MM.1S (cell line): ENCODE measurements at places on chromosomes 3 and 15.

GRCh38 chr3:154275292-154275691 is 49.0 kb downstream of the DHX36 start:
- DNase-seq = no peak

DNA sequence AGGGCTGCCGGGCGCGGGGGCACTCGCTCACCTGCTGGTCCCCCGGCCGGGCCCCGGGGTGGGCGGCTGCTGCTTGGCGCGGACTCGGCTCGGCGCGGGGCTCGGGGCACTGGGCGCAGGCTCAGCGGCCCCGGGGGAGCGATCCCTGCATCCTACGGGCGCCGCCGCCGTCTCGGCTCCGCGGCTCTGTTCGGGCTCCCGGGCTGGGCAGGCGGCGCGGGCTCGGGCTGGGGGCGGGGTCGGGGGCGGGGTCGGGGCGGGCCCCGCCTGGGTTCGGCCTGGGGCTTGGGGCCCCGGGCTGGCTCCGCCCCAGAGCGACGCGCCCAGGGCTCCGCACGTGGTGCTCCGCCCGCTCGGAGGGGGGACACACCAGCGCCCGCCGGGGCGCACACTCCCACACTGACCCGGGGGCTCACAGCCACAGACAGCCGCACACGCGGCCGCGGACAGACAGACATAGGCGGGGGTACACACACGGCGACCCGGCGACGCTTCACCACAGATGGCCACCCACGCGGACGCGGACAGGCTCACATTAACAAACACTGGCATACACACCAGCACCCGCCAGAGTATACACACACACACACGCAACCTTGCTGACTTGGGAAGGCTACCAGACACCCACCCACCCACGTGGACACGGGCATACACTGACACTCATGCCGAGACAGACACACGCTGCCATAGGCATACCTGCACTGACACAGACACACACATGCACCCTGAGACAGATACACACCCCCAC is at the start of gene SCN5A:
Gene SCN5A, minus strand, starts transcription at position 188 of the 748 bp plus-strand sequence. CDS start 16,380 bp downstream, outside the sequence.
- DNase-seq = peak; percentile 65

GRCh38 chr3:120506828-120507774 is 56.3 kb upstream of the FSTL1 start:
- DNase-seq = no peak

DNA sequence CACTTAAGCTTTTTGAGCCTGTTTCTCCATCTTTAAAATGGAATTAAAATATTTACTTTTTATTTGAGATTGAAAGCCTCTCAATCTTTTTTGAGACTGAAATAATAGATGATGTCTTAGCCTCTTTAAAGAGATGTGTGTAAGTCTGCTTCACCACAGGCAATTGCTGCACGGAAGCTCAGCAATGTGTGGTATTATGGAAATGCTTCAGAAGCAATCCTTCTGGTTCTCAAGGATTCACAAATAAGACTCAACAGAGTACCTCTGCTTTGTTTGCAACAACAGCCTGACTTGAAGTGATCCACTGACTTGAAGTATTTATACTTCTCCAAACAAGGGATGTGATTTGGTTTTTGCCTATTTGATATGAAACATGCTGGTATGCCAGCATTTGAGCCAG is 332.0 kb upstream of the RASGRP1 start:
- DNase-seq = no peak

GRCh38 chr3:9703736-9704346 is at the start of gene CPNE9:
CPNE9 (plus strand) TSS chr3:9703833; CDS start chr3:9703997, 164 bp downstream.
- DNase-seq = no peak

GRCh38 chr3:111808439-111808838 is 50.6 kb upstream of the PHLDB2 start:
- no peak for DNase-seq

DNA sequence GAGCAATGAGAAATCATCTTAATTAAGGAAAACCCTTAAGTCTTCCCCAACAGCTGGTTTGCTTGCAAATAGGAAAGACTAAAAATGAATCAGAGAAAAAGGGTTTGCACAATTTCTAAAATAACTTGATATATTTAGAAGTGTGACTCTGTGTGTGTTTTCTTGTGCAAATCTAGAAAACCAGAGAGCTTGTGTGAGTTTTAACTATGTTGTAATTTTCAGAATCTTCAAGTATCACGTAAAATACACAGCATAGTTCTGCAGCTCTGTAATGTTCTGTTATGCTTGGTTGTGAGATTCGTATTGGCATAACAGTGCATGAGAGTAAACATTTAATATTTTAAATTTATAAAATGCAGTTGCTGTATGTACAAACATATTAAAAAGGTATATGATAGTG is 74.7 kb upstream of the GAP43 start:
- no peak for DNase-seq

- no peak for DNase-seq
These were observed 12.7 kb downstream of the SEMA4B start for GRCh38 chr15:90213818-90214204.

DNA sequence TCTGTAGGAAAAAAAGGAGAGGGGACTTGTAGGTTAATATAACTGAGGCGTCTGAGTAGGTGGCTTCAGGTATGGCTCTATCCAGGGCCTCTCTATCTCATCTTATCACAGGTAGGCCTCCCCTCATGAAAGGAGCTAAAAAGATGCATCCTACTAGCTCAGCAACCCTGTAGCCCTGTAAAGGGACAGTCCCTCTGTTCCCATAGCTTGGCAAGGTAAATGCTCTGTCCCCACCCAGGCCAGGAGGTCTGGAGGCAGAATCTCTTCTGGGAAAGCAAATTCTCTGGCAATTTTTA is 135.2 kb downstream of the CHSY1 start:
- no peak for DNase-seq

- DNase-seq = peak; percentile 37
These were observed 64.1 kb downstream of the ABCC5 start for GRCh38 chr3:183953471-183954070.

DNA sequence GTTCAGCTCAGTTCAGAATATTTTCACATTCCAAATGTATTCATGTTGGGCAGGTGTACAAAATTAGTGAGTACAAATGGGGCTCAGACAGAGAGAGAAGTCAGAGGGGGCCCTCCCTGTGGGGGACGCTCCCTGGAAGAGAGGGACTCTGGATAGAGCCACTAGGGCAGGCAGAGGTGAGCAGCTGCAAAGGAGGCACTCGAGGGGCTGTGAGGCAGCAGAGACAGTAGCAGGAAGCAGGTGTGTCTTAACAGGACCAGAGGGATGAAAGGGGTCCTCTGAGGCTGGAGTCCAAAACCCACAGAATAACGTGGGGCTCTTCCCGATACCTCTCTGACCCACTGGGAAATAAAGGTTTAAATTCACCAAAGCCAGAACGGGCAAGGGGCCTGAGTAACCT is 127.1 kb downstream of the MEGF11 start:
- DNase-seq = no peak

- DNase-seq = no peak
These were observed 604.1 kb upstream of the MDFIC2 start for GRCh38 chr3:70916375-70917055.

DNA sequence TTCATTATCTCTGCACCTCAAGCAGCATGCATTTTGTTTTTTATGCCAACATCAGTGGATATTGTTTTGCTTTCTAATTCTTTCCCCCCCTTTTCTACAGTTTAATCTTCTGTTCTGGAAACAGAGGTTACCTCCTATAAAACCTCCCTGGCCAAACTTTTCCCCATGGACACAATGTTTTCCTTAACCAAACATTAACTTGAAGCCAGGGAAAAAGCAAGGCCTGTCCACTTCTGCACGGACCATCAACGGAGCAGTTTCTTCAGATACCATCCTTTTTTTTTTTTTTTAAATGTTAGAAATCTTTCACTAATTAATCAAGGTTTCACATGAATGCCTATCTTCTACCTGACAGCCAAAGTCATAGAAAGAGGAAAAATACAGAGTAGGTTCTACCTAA is 127.0 kb downstream of the ADAMTS9 start:
- DNase-seq = no peak

GRCh38 chr3:190122198-190122771 is 1.6 kb upstream of the P3H2 start:
- DNase-seq = no peak

DNA sequence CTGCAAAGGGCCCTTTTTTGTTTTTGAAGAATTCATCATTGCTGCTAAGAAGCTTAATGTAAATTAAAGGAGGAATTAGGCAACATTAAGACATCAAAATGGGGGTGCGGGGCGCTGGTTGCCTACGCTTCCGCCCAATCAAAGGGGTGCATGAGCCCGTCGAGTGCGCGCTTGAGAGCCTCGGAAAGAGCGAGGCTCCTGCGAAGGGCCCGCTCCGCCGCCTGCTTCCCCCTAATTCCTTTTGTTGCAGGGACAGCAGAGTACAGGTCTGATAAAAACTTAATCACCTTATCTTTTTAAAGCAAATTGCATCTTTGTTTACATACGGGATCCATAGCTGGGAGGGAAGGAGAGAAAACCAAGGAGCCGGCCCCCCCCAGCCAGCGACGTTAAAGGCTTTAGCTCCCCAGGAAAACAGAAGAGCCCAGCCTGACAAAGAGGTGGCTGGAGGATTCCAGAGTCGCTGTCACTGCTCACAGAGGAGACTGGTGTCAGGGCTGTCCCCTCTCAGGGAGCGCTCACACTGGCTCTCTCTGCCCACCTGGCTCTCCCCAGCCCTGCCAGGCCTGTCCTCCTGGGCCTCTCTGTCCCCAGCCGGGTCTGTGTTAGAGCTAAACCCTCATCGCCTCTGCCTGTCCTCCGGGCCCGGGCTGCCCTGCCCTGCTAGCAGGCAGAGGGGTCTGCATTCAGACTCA is 67.3 kb downstream of the DNAJB8 start:
- no peak for DNase-seq

- no peak for DNase-seq
These were observed 16.6 kb downstream of the ACAD9 start for GRCh38 chr3:128895843-128896697.

- no peak for DNase-seq
These were observed 35.8 kb upstream of the ABHD2 start for GRCh38 chr15:89052474-89052873.

- no peak for DNase-seq
These were observed 37.2 kb downstream of the PSTPIP1 start for GRCh38 chr15:77032052-77032646.

DNA sequence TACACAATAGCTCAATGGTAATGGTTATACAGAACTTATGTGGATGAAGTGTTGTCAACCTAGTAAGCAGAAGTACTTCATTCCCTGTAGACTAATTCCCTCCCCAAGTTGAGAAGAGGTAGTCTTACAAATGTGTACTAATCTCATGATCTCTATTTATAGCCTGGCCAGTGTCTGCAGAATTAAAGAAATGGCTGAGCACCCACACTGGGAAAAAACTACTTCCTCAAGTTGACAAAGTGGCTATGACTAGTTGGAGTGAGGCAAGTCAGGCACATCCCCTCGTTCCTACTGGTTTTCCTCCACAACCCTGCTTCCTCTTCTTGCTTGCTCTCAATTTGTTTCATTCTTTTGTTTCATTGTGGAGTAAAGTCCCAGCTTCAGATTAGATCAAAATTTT is 566.7 kb upstream of the ZNF717 start:
- no peak for DNase-seq

DNA sequence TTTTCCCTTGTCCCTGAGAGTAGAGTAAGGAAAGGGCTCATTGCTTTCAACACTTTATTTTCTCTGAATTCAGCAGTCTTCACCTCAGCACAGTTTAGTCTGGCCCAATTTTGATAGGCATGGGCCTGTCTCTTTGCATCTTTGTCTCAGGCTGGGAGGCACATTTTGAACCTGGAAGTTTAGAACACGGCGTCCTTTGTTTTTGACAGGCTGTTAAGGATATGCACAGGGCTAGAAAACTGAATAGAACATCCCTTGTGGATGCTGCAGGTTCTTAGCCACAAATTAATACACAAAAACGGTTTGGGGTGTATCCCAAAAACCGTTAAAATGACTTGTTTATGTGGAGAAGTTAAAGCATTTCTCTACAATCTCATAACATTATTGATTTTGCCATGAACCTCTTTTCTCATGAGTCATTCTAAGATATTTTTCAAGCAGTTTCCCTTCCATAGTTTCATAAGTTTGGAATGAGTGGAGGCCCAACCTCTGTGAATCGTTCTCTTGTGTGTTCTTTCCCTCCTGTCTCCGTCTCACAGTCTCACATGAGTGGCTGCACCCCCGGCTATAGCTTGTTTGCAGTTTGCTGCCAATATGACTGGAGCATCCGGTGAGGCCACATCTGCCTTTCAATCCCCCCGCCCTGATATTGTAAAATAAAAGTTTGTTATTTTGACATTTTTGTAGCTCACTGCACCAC is 192.9 kb upstream of the EIF1B start:
- no peak for DNase-seq
